Fibroblast of mammary gland (primary cell): ENCODE measurements at places on chromosomes 13 and 19.
A peak's percentile ranks its signal among the peaks of the same experiment; 100 is the strongest.

- DNase-seq: no peak
Observed at GRCh38 chr13:46662690-46663089, 109.7 kb downstream of the LRCH1 start.

DNA sequence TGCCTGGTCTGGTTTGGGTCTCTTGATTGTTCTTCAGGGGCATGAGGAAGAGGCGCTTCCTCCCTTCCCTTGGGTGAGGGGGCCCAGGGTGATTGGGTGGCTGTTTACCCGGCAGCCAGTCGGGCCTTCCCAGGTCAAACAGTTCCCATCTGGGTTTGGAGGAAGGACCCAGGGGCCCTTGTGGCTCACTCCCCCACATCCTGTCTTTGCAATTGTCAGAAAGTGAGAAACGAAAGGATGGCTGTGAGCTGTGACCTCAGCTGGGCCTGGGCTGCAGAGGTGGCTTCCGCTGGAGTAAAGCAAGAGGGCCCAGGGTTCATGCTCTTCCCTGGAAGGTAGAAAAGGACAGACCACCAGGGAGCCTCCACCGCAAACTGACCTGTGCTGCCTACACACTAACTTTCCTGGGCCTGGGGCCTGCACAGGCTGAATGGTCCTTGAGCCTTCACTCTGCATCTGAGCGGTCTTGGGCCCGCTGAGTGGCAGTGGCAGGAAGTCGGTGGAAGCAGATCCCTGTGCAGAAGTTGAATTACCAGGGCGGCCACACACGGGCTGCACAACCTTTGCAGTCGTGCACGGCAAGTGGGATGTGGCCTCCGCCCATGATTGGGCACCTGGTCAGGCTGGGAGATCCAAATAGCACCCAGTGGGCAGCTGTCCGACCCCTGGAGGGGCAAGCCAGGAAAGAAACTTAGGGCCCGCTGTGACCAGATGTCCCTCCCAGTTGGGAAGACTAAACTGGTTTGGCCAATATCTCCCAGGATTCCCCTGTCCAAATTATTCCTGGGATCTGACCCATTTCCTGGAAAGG is 5.3 kb upstream of the CD79A start:
- no peak for DNase-seq

DNA sequence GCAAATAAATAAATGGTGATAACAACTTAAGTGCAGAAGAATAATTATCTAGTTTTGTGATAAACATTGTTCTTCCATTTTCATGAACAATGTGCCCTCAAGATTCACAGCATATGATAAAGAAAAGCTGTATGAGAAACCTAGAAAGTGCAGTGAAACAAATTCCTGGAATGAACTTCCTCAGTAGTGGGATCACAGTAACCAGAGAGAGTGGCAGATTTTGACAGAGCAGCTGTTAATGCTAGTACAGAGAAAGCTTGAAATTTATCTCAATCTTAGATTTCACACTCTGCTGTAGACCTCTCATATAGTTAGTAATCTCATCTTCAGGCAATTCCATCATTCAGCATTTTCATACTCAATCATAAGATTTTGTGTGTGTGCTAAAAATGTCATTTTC is 664.9 kb downstream of the PCDH9 start:
- DNase-seq: no peak

- no peak for DNase-seq
Observed at GRCh38 chr19:53644061-53644816, 12.4 kb downstream of the DPRX start.

DNA sequence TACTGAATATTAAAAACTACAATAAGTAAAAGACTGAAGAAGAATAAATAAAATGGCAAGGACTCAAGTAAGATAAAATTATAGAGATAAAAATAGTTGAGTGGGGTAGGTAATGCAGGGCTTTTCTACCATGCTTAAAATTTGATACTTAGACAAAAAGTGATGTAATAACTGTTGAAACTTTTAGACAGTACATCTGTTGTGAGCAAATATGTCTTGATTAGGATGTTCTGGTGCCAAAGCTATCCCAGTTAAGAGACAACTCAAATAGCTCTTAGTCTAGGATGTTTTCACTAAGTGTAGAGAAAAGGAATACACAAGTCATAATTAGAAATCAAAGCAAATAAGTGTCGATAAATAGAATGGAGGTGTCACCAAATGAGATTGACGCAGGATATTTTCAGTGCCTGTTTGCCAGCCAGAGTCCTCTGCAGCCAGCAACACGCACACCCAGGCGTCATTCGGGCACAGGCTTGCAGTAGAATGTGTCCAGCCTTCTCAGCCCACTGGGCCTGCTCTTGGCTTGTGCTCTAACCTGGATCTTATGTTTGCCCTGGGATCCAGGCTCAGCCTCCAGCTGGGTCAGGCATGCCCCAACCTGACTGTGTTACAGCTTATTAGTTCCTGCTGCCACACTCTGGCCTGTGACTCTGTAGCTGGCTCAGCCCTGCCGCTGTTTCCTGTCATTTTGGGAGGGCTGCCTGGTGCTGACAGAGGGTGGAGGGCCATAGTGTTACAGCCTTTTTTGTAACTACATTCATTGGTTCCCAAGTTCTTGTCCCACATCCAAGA is 766.2 kb downstream of the PCDH17 start:
- DNase-seq: no peak

DNA sequence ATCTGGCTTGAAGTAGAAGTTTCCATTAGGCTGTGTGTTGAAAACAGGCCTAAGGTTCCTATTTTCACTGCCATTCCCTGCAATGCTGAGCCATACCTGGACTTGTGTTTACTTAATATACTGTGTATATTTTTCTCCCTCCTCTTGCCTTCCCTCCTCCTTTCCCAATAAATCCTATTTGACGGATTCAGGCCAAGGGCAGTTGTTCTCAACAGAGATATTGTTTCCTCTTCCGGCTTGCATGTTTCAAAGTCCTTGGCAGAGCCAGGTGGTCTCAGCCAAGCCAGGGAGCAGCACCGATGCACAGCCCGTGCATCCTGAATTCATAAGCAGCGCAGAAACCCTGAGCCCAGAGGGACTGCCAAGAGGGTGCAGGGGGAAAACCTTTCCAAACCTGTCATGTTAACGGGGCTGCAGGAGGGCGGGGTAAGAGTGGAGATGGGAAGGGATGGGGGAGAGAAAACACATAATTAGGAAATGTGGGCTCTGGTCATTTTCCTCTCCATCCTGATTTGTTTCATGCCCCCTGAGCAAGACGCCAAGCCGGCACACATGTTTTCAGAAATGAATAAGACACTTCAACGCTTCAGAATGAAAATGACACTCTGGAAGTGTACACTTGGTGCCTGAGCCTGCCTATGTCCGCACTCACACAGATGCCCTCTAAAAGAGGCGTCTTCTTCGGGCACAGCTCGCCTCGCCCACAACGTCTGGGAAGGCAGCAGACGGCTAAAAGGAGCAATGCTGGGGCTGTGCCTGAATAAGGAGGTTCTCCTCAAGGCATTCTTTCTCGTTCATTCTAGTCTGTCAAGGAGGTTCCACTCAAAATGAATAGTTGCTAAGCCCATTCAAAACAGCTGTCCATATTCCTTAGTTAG is 149.3 kb upstream of the UBL3 start:
- DNase-seq: no peak

DNA sequence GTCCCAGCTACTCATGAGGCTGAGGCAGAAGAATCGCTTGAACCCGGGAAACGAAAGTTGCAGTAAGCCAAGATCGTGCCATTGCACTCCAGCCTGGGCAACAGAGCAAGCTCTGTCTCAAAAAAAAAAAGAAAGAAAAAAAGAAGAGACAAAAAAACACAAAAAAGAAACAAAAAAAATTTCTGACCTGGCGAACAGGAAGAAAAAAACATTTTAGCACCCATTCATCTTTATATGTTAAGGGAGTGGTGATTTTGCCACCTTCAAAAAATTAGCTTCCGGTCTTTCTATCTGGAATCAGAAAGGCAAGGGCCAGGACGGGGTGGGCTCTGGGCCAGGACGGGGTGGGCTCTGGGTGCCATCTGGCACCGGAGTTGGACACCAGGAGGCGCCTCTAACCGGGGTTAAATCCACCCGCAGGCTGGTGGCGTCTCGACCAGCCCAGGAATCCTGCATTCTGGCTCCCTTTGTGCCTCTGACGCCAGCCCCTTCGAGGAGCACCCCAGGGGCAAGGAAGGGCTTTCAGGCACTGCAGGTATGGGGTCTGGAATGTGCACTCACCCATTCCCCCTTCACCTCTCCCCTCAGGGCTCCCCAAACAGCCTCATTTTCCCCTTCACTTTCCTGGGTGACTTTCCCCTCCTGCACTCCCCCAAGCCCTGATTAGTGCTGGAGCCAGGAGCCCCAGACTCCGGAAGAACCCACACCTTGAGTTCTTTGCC is 10.4 kb upstream of the ZSWIM4 start:
- DNase-seq: peak; percentile 62

GRCh38 chr19:54418030-54418929 is 3.0 kb downstream of the TTYH1 start:
- no peak for DNase-seq

GRCh38 chr19:42271045-42271419 is 2.0 kb downstream of the CIC start:
- DNase-seq: no peak

GRCh38 chr19:49801401-49801888 is 11.6 kb downstream of the FUZ start:
- DNase-seq: peak; percentile 31

- no peak for DNase-seq
Observed at GRCh38 chr19:20103091-20103740, 25.4 kb downstream of the ZNF90 start.

DNA sequence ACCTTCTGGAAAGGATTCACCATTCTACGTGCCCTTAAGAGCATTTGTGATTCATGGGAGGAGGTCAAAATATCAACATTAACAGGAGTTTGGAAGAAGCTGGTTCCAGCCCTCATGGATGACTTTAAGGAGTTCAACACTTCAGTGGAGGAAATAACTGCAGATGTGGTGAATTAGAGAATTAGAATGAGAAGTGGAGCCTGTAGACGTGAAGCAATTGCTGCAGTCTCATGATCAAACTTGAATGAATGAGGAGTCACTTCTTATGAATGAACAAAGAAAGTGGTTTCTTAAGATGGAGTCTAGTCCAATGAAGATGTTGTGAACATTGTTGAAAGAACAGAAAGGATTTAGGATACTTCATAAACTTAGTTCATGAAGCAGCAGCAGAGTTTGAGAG is 129.1 kb downstream of the TNFRSF19 start:
- peak; percentile 58 for DNase-seq

DNA sequence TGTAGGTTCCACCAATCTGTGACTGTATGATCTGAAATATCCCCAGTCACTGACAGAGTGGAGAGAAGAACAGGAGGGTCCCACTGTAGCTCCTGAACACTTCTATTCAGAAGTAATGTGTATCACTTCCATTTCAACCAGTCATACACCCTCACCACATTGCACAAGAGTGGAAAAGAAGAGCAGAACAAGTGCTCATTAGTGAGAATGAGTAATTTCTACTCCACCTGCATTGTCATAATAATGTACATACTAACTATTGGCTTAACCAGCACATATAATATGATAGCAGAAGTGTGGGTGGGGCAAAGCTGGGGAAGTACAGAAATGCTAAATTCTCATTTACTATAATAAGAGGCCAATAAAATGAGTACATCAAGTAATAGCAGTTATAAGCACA is 342.7 kb downstream of the LMO7 start:
- DNase-seq: peak; percentile 2

- DNase-seq: no peak
Observed at GRCh38 chr19:21128901-21129698, 12.7 kb upstream of the ZNF431 start.

- no peak for DNase-seq
Observed at GRCh38 chr19:45352471-45352870, 11.9 kb downstream of the KLC3 start.

DNA sequence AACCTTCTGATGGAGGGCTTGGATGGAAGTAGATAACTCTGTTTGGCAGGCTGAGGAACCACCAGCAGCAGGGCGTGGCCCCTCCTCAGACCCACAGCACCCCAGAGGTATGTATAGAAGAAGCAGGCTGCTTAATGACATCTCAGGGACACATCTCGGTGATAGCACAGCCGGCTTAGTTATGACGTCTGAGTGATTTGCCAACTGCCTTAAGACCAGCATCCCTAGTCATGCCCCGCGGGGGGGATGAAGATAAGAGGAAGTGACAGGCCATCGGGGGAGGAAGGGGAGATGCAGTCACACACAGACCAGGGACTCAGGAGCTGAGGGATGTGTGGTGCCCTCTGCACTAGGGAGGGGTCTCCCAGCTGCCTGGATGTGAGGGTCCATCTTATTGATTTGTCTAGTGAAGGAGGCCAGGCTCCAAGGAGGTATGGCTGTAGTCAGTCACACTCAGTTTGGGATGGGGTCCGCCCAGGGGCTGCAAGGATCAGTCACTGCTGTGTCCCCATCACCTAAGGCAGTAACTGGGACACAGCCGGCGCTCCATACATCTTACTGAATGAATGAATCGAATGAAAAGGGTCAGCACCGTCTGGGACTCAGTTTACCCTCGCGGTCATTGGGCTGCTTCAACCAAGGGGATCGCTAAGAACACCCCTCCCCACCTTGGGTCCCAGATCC is 19.2 kb upstream of the ERCC1 start:
- DNase-seq: peak; percentile 59

- no peak for DNase-seq
Observed at GRCh38 chr19:14139944-14140343, 3.6 kb upstream of the ASF1B start.

- DNase-seq: peak; percentile 48
Observed at GRCh38 chr13:28657784-28658538, 969 bp upstream of the POMP start.
